Activated CD8-positive, alpha-beta memory T cell treated with anti-CD3 and anti-CD28 coated beads for 36 hours (primary cell): ENCODE measurements at places on chromosomes 3 and 15. TPM values are rescaled to one million over a fixed set of nuclear protein-coding genes. Genes with fewer than 3 reads are reported as not detected.

The KIF15 gene
- total RNA-seq = 24.0 TPM

The KCNAB1 gene
- not detected for total RNA-seq

The RNU5B-1 gene
- total RNA-seq = not detected

The SLC22A13 gene
- total RNA-seq = 0.36 TPM

The RPP25 gene
- 9.7 TPM for total RNA-seq

The OR5AC2 gene
- not detected for total RNA-seq

The POPDC2 gene
- 2.6 TPM for total RNA-seq

The RFT1 gene
- 58.1 TPM for total RNA-seq

The ATP13A4 gene
- 1.3 TPM for total RNA-seq

The LRRC2 gene
- not detected for total RNA-seq

The PLCL2 gene
- total RNA-seq = 15.8 TPM

The LTK gene
- 0.11 TPM for total RNA-seq

The CCDC54 gene
- not detected for total RNA-seq

The TM6SF1 gene
- total RNA-seq = 2.6 TPM

The IGSF10 gene
- total RNA-seq = not detected

The TNFSF10 gene
- total RNA-seq = 36.1 TPM

The AMT gene
- 0.99 TPM for total RNA-seq

The CCDC71 gene
- total RNA-seq = 29.6 TPM

The GOLGA6A gene
- not detected for total RNA-seq

The CHRFAM7A gene
- total RNA-seq = 0.74 TPM

The SYNPR gene
- total RNA-seq = not detected

The MYRIP gene
- not detected for total RNA-seq

The UBAP1L gene
- 2.9 TPM for total RNA-seq
